ENCODE measurements at places on chromosomes 5 and 9.

DNA sequence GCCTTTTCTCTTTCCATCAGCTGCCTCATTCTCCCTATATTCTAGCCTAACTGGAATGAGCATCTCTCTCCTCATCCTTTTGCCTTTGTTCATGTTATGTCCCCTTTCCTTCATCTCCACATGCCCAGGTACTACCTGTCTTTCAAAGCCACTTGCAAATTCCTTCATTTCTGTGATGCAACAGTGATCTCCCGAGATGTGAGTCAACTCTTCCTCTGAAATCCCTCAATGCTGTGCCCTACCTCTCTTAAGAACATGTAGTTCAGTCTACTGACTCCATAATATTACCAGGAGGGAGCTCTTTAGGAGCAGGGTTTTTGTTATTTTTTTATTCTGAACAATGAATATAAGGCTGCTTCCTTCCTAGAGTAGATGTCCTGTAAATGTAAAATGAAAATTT lies 91.6 kb downstream of the ZNF462 start:
- no peak for DNase-seq

GRCh38 chr9:1198085-1198484 lies 147.9 kb downstream of the DMRT2 start:
- no peak for DNase-seq

- DNase-seq, result no peak
Observed at GRCh38 chr9:108477529-108478006, 378.2 kb downstream of the ACTL7B start.

GRCh38 chr5:85030316-85031084 lies 645.8 kb upstream of the EDIL3 start:
- no peak for DNase-seq

DNA sequence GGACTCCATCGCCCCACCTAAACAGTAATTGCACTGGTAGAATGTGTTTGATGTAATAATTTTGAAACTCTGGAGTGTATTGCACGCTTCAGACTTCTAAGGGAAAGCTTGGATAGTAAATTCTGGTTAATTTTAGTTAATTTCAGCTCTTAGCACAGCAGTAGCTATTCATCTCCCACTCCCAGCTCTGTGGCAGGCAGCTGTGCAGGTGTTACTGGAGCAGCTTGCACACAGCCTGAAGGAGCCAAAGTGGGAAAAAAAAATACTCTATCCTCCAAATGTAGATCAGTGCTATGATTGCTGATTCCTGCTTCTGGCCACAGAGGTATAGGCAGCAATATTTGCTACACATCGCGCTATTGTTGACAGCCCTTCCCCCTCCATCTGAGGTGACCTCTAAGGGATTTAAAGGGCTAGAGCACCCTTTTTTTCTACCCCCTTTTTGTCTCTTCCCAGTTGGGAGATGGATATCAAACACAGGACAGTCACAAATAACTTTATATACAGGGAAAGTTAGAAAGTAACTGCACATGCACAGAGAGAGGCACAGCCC lies 97.4 kb downstream of the KCTD16 start:
- no peak for DNase-seq

GRCh38 chr5:132223861-132224260 lies 3.8 kb downstream of the P4HA2 start:
- DNase-seq, result no peak

- no peak for DNase-seq
Observed at GRCh38 chr9:76405868-76406267, 11.6 kb upstream of the RFK start.

DNA sequence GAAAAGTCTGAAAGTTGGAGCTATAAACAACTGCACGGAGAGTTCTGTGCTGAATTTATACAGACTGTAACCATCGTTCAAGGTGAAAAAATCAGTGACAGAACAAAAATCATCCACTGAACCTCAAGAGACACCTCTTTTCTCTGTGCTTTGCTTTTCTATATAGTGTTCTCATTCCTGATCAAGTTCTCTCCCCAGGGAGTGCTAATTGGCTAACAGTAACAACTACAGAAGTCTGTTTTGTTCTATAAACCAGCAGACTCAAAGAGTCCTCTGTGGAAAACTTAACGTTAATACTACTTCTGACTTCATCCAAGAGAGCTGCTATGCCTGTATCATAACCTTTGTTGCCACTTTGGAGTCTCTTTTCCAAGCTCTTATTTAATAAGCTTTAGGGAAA lies 1388.3 kb upstream of the C9orf72 start:
- DNase-seq, result no peak

- DNase-seq, result no peak
Observed at GRCh38 chr9:92661743-92662142, 8.2 kb downstream of the IPPK start.

DNA sequence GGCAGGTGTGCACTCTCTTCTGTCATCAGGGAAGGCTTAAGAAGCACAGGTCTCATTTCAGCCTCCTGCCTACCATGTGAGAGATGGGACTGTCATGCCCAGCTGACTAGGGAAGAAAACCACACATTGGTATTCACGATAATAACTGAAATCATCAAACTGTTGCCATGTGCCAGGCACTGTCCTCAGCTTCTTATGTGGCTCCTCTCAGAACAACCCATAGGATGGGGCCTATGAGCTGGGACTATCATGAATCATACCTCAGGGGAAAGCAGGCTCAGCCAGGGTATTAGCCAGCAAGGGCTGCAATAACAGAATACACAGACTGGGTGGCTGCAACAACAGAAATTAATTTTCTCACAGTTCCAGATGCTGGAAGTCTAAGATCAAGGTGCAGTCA lies 3.3 kb downstream of the AFAP1L1 start:
- DNase-seq, result no peak

GRCh38 chr9:106376689-106377088 lies 486.3 kb upstream of the ZNF462 start:
- no peak for DNase-seq

DNA sequence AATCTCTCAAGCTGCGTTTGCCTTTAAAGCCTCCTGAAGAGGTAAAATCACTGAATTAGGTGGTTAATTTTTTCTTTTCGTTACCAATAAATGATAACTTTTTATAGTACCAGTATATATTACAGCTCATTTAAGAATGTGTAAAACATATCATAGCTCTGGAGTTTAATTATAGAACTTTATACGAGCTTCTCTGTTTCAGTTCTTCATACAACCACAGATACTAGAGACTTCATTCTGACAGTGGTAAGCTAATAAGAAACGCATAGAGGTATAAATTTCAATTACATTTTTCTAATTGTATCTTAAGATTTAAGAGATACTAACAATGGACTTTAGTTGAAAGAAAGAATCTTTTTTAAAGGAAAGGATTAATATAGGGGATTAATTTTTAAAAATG lies 73.9 kb downstream of the PBX3 start:
- DNase-seq, result no peak

GRCh38 chr9:94526271-94526670 lies 28.6 kb upstream of the PCAT7 start:
- no peak for DNase-seq

DNA sequence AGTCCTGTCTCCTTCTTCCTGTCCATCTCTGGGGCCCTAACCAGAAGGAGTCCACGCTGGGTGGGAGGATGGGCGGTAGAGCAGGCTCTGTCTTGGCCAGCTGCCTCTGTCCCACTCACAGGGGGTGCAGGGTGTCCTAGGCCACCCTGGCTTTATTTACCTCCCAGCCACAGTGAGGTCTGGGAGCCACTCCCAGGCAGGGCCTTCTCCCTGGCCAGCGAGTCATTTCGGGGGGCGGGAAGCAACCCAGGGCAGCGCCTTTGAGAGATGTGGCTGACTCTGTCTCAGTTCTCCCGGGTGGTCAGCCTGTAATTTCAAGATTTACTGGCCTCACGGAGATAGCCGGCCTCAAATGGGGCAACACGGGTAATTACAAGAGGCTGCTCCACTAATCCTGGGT lies 67.4 kb upstream of the PTCH1 start:
- no peak for DNase-seq

GRCh38 chr5:56080375-56081052 lies 85.8 kb upstream of the IL6ST start:
- DNase-seq, result no peak

DNA sequence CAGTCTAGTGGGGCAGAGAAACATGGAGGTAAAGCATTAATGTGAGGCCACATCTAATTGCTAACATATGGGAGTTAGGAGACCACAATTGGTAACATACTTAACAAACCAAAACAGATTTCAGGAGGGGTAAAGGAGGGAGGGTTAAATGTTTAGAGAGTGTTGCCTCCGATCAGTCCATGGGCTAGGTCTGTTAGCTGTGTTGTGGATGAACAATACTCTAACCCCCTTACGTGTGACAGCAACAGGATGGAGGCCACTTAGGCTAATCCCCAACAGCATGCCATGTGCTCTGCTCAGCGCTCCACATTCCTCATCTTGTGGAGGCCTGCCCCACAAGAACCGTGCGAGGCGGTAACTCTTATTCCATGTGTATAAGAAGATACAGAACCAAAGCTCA lies 167.0 kb downstream of the CRB2 start:
- no peak for DNase-seq

- DNase-seq, result no peak
Observed at GRCh38 chr5:131495536-131496399, 139.3 kb downstream of the RAPGEF6 start.

- no peak for DNase-seq
Observed at GRCh38 chr5:124410539-124411488, 335.6 kb downstream of the ZNF608 start.

DNA sequence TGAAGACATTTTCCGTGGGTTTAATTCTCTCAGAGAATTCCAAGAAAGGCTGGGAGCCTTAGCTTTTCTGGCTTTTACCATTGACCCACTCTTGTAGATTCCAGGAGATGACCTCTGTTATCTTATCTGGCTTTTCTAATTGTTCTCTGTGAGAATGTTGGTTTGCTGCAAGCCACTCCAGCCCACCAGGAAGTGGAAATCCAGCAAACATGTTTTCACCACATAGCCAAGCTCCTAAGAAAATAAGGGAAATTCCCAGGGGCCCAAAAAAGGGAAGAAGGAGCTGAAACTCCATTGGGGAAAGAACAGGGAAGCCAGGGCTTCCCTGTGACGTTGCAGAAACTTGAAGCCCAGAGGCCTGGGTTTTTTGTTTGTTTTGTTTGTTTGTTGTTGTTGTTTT lies 19.7 kb downstream of the GPR107 start:
- no peak for DNase-seq

- DNase-seq, result no peak
Observed at GRCh38 chr5:179886190-179886911, 21.3 kb downstream of the TBC1D9B start.

DNA sequence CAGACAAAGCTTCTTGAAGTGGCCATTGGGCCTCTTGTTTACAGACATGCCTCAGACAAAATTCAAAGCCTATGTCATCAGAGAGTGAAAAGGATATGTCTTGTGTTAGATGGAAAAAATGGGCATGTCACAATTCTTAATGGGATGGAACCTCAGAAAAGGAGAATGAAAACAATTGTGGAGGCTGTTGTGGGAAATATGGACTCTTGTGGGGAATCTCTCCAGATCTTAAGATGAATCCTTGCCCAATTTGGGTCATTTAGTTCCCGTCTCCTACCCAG lies 19.5 kb downstream of the SLC22A5 start:
- no peak for DNase-seq

DNA sequence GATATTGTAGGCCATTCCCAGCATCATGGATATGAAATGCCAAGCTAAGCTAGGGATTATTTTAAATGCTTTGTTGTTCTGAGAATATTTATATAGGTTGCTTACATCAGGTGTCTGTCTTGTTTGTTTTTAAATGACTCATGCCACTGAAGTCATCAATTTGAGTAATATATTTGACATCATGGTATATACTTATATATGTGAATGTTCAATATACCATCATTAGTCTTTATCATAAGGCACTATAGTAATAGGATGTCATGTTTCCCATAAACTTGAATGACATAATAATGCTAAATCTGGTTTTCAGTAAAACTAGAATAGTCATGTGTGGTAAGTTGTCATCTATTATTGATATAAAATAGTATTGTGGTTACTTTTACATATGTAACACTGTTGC lies 13.1 kb downstream of the C9orf85 start:
- DNase-seq, result no peak

- DNase-seq, result no peak
Observed at GRCh38 chr5:20514145-20514544, 526.1 kb upstream of the CDH18 start.

- no peak for DNase-seq
Observed at GRCh38 chr5:38105231-38105570, 153.2 kb upstream of the EGFLAM start.

DNA sequence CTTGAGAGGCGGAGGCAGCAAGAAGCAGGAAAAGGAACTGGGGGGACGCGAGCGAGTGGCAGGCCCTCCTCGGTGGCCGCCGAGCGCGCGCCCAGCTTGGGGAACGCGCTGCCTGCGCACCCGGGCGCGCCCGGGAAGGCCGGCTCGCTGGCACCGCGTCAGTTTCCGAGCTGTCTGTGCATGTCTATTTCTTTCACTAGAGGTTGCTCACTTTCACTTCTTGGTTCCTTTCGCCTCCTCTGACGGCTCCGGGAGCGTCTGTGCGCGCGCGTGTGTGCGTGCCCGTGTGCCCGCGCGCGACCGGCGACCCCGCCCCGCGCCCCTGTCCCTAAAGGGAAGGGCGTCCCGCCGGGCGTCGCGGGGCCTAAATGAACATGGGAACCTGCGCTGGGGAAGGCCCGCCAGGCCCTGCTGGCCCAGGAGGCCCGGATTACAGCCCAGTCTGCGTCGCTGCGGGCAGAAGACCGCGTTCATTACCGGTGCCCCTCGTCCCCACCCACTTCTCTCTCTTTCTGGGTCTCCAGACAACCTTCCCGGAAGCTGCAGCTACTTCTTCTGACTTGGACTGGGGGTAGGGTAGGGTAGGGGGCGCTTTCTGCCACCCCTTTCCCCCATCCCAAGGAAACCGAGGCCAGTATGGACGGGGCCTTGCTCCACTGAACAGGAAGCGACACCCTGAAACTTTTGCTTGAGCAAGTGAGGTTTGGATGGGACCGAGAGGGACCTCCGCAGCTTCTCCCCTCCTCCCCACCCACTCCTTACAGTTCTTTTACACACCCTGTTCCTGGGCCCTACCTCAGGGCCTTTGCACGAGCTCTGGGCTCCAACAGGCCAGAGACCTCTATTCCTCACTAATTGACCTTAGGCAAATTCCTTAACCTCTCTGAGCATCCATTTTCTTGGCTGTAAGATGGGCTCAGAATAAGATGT lies 205.8 kb upstream of the IER5L start:
- no peak for DNase-seq

- DNase-seq, result no peak
Observed at GRCh38 chr5:121108725-121109124, 644.6 kb downstream of the PRR16 start.

- DNase-seq, result no peak
Observed at GRCh38 chr9:123218831-123219230, 49.6 kb downstream of the STRBP start.

DNA sequence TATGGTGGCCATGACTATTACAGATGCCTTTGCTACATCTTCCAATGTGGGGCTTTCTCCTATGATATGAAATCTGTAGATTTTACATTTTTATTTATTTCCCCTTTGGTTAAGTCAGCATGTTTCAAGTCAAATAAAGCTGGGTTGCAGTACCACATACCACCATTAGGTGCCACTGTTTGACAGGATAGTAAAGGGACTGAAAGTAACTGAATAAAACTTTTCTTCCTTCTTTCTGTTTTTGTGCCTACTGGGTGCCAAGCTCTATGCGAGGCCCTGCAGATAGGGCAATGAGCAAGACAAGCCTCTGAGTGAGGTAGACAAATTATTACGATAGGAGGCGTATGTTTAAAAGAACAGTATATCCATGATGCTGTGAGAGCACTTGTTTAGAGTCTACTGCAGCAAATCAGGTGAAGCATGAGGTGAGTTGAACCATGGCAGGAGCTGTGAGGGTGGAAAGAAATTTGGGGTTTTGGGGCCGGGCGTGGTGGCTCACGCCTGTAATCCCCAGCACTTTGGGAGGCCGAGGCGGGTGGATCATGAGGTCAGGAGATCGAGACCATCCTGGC lies 64.8 kb downstream of the GDNF start:
- no peak for DNase-seq

- no peak for DNase-seq
Observed at GRCh38 chr9:106653213-106653612, 209.8 kb upstream of the ZNF462 start.

All from cerebellar nuclear complex (tissue), 1 donor.